ENCODE measurements at places on chromosomes 5 and 9. TPM values are rescaled to one million over a fixed set of nuclear protein-coding genes. Genes with fewer than 3 reads are reported as not detected.

PCDHGA6 gene
- polyA plus RNA-seq = 0.28 TPM

ADAMTS6 gene
- 10.9 TPM for polyA plus RNA-seq

CKMT2 gene
- not detected for polyA plus RNA-seq

ARL14EPL gene
- polyA plus RNA-seq = not detected

LCP2 gene
- not detected for polyA plus RNA-seq

- H3K4me3 ChIP-seq = no peak overlapping the region
- no peak overlapping the region for H3K27ac ChIP-seq
- DNase-seq = no peak
- no peaks in the 10 kb centered on the region for H3K27me3 ChIP-seq
- H3K36me3 ChIP-seq = no peaks in the 10 kb centered on the region
These were observed 9.0 kb upstream of the NSD1 start for GRCh38 chr5:177124486-177124991.

DNA sequence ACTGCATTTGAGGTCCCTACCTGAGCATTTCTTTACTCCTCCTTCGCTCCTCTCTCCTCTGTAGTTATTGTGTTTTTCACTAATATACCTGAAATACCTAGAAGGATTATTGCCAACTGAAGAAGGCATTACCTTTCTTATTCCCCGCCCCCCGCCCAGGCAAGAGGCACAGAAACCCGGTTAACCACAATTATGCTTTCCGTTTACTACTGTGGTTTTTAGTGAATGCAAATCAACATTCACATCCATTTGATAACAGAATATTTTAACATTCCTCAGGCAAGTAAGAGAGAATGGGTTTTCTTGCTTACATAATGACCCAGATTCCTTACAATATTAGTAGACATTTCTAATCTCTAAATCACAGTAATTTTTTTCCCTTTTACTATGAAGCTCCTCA is 136.9 kb downstream of the PCSK5 start:
- peaks cover 10% of the 10 kb centered on the region for H3K4me1 ChIP-seq
- no peak overlapping the region for H3K4me3 ChIP-seq
- no peak overlapping the region for H3K27ac ChIP-seq
- H3K27me3 ChIP-seq = no peaks in the 10 kb centered on the region

GRCh38 chr5:139199321-139199720 is 1.2 kb upstream of the SIL1 start:
- DNase-seq = no peak
- no peak overlapping the region for H3K27ac ChIP-seq
- no peaks in the 10 kb centered on the region for H3K27me3 ChIP-seq
- no peak overlapping the region for H3K4me3 ChIP-seq
- peaks cover 10% of the 10 kb centered on the region for H3K4me1 ChIP-seq

DNA sequence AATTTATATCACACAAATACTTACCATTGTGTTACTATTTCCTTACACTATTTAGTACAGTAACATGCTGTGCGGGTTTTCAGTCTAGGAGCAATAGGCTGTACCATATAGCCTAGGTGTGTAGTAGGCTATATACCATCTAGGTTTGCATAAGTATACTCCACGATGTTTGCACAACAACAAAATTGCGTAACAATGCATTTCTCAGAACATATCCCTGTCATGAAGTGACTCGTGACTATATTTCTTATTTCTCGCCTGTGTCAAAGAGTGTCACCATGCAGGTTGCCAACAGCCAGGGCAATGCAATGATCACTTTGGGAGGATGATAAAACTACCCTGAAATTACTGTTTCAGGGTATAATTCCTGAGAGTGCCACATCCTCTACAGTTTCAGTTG is 65.6 kb upstream of the CD180 start:
- H3K27ac ChIP-seq = no peak overlapping the region
- H3K4me3 ChIP-seq = no peak overlapping the region
- no peak for DNase-seq
- no peaks in the 10 kb centered on the region for H3K27me3 ChIP-seq
- no peaks in the 10 kb centered on the region for H3K36me3 ChIP-seq
- peaks cover 40% of the 10 kb centered on the region for H3K4me1 ChIP-seq

- H3K27me3 ChIP-seq = no peaks in the 10 kb centered on the region
- peaks cover 47% of the 10 kb centered on the region for H3K4me1 ChIP-seq
- no peak overlapping the region for H3K27ac ChIP-seq
- DNase-seq = no peak
- H3K4me3 ChIP-seq = no peak overlapping the region
These were observed 9.8 kb downstream of the BRD3 start for GRCh38 chr9:134057751-134058701.

- no peak for DNase-seq
- H3K36me3 ChIP-seq = no peaks in the 10 kb centered on the region
- no peak overlapping the region for H3K4me3 ChIP-seq
- no peaks in the 10 kb centered on the region for H3K27me3 ChIP-seq
- H3K27ac ChIP-seq = no peak overlapping the region
- no peaks in the 10 kb centered on the region for H3K4me1 ChIP-seq
These were observed 283.1 kb downstream of the KCTD16 start for GRCh38 chr5:144453753-144454152.

DNA sequence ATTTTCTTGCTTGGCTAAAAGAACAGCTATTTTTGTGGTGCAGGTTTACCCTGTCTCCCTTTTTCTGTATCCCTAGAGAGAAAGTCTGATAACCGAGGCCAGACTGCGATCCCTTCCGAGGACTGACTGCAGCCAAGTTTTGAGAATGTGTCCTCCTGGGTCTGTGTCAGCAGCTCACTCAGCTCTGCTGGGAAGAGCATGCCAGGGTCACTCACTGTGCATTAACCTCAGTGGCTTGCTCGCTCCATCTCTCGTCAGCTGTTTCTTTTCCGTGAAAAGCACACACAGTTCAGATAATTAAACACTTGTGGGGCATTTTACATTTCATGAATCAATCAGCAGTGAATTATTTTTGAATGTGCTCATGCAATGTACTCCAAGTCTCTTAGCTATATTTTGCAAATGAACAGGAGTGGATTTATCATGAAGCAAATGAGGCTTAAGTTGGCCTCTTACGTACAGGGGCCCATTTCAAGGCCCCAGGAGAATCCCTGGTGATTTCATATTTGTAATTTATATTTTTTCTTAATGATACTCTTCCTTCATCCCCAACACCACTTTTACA is 252.1 kb downstream of the SMARCA2 start:
- no peaks in the 10 kb centered on the region for H3K27me3 ChIP-seq
- H3K36me3 ChIP-seq = no peaks in the 10 kb centered on the region
- DNase-seq = no peak
- H3K4me3 ChIP-seq = no peak overlapping the region
- H3K27ac ChIP-seq = no peak overlapping the region

GRCh38 chr5:170542691-170543293 is 39.0 kb downstream of the KCNIP1 start:
- no peaks in the 10 kb centered on the region for H3K4me1 ChIP-seq
- DNase-seq = no peak
- H3K27ac ChIP-seq = no peak overlapping the region
- H3K27me3 ChIP-seq = no peaks in the 10 kb centered on the region

DNA sequence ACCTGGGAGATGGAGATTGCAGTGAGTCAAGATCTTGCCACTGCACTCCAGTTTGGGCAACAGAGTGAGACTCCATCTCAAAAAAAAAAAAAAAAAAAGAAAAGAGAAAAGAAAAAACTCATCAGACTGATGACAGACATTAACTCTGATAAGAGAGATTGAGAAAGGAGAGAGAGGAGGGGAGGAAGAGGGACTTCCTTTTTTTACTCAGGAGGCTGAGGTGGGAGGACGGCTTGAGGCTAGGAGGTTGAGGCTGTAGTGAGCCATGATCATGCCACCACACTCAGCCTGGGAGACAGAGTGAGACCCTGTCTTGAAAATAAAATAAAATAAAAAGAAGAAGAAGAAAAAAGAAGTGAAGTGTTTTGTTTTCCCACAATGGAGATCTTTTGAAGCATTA is 9.7 kb upstream of the MSMP start:
- H3K4me1 ChIP-seq = no peaks in the 10 kb centered on the region
- no peak overlapping the region for H3K27ac ChIP-seq
- H3K36me3 ChIP-seq = no peaks in the 10 kb centered on the region
- H3K27me3 ChIP-seq = no peaks in the 10 kb centered on the region
- no peak overlapping the region for H3K4me3 ChIP-seq

- H3K27me3 ChIP-seq = no peaks in the 10 kb centered on the region
- H3K36me3 ChIP-seq = no peaks in the 10 kb centered on the region
- H3K4me3 ChIP-seq = no peak overlapping the region
- no peak overlapping the region for H3K27ac ChIP-seq
- no peak for DNase-seq
- H3K4me1 ChIP-seq = peaks cover 3% of the 10 kb centered on the region
These were observed 407.0 kb upstream of the GRAMD2B start for GRCh38 chr5:126016256-126016655.

- DNase-seq = no peak
- H3K27me3 ChIP-seq = peaks cover 28% of the 10 kb centered on the region
- no peak overlapping the region for H3K4me3 ChIP-seq
- no peaks in the 10 kb centered on the region for H3K4me1 ChIP-seq
- no peaks in the 10 kb centered on the region for H3K36me3 ChIP-seq
These were observed 170.9 kb upstream of the TBCA start for GRCh38 chr5:77947041-77947428.

All from keratinocyte (primary cell).